Activated T-helper 1 cell treated with anti-CD3 and anti-CD28 coated beads, Interleukin-12 subunit alpha, Interleukin-12 subunit beta, Interleukin-2, Interleukin-4 antibody, amounts not matched to agents 30 ng/mL and 10 ng/mL and 1 ng/mL, durations not matched to agents 14 hours and 24 hours and 36 hours (primary cell): ENCODE measurements at places on chromosomes 6 and 20. TPM values are rescaled to one million over a fixed set of nuclear protein-coding genes. Genes with fewer than 3 reads are reported as not detected.

DNA sequence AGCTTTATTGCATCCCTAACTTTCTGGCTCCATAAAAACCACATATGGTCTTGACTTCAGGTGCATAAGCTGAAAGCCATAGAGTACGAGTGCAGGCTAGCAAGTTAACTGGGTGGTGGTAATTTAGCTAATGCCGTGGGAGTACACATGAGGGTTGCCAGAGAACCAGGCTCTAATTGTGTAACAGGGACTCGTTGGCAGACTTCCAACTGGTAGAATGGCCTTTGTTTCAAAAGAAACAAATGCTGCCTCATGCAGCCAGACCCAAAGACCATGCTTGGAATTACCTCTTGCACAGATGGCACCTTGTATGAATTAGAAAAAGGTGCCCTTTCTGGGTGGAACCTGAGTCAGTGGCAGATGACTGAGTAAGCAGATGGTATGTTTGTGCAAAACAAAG is 73.2 kb downstream of the LY86 start:
- no peak for DNase-seq
- peaks cover 6% of the 10 kb centered on the region for H3K36me3 ChIP-seq
- H3K4me1 ChIP-seq: peaks cover 64% of the 10 kb centered on the region
- no peak overlapping the region for H3K27ac ChIP-seq
- no peaks in the 10 kb centered on the region for H3K27me3 ChIP-seq

DNA sequence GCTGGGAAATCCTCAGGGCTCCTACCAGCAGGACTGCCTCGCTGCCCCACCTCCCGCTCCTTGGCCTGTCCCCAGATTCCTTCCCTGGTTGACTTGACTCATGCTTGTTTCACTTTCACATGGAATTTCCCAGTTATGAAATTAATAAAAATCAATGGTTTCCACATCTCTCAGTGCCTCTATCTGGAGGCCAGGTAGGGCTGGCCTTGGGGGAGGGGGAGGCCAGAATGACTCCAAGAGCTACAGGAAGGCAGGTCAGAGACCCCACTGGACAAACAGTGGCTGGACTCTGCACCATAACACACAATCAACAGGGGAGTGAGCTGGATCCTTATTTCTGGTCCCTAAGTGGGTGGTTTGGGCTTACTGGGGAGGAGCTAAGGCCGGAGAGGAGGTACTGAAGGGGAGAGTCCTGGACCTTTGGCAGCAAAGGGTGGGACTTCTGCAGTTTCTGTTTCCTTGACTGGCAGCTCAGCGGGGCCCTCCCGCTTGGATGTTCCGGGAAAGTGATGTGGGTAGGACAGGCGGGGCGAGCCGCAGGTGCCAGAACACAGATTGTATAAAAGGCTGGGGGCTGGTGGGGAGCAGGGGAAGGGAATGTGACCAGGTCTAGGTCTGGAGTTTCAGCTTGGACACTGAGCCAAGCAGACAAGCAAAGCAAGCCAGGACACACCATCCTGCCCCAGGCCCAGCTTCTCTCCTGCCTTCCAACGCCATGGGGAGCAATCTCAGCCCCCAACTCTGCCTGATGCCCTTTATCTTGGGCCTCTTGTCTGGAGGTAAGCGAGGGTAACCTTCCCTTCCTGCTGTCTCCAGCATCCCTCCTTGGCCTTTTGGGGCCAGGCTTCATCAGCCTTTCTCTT is at the start of gene CFB:
Gene CFB (plus strand): TSS at position 589 of the 863 bp plus-strand sequence. CDS start 127 bp downstream, at position 716.
- H3K27ac ChIP-seq: peak within 1 kb of the TSS; percentile 59
- no peaks in the 10 kb centered on the region for H3K27me3 ChIP-seq
- peaks cover under 1% of the 10 kb centered on the region for H3K36me3 ChIP-seq
- DNase-seq: no peak

BPIFA1 gene
- not detected in 2 replicates for total RNA-seq

DNA sequence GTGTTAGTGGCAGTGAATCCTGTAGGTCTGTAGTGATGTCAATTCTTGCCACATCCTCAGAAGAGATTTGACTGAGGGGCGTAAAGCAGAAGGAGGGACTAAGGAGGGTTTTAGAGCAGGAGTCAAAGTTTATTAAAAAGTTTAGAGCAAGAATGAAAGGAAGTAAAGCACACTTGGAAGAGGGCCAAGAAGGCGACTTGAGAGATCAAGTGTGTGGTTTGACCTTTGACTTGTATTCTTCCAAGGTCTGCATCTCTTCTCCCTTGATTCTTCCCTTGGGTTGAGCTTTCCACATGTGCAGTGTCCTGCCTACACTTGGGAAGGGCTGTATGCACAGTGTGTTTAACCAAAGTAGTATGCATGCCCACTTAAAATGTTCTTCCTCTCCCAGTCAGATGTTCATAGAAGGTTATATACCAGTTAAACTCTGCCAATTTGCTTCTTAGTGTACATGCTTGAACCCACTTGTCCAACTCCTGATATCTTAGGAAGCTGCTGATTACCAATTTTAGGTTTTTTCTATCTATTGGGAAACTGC is 627.6 kb downstream of the MMUT start:
- DNase-seq: no peak
- H3K4me1 ChIP-seq: no peaks in the 10 kb centered on the region
- no peak overlapping the region for H3K27ac ChIP-seq
- no peaks in the 10 kb centered on the region for H3K36me3 ChIP-seq
- H3K4me3 ChIP-seq: no peak overlapping the region

GRCh38 chr20:19758133-19758500 is at the start of gene RIN2:
Gene RIN2, plus strand, starts transcription at chr20:19758258. Its CDS starts 131,344 bp downstream, at chr20:19889602.
- no peaks in the 10 kb centered on the region for H3K4me1 ChIP-seq
- H3K36me3 ChIP-seq: no peaks in the 10 kb centered on the region
- H3K27ac ChIP-seq: no peak within 1 kb of the TSS
- DNase-seq: no peak
- H3K27me3 ChIP-seq: peaks cover 28% of the 10 kb centered on the region

GRCh38 chr6:34982424-34982852 is 93.4 kb downstream of the ANKS1A start:
- H3K4me1 ChIP-seq: no peaks in the 10 kb centered on the region
- no peak overlapping the region for H3K4me3 ChIP-seq
- H3K36me3 ChIP-seq: peaks cover 7% of the 10 kb centered on the region
- no peaks in the 10 kb centered on the region for H3K27me3 ChIP-seq

- H3K4me1 ChIP-seq: no peaks in the 10 kb centered on the region
- H3K27me3 ChIP-seq: no peaks in the 10 kb centered on the region
- H3K36me3 ChIP-seq: no peaks in the 10 kb centered on the region
- no peak overlapping the region for H3K27ac ChIP-seq
- H3K4me3 ChIP-seq: no peak overlapping the region
Measured at GRCh38 chr6:41878961-41879405, 16.2 kb downstream of the USP49 start.

GSTA1 gene
- not detected in 2 replicates for total RNA-seq

TMX4 gene
- total RNA-seq: 30.4 and 31.3 TPM in 2 replicates
